Pancreas (tissue), 10 donors: ENCODE measurements at places on chromosomes 1 and 21. TPM values are rescaled to one million over a fixed set of nuclear protein-coding genes. Genes with fewer than 3 reads are reported as not detected.

GRCh38 chr1:111030590-111030989 lies 66.9 kb upstream of the LRIF1 start:
- DNase-seq = peak; percentile 2

DNA sequence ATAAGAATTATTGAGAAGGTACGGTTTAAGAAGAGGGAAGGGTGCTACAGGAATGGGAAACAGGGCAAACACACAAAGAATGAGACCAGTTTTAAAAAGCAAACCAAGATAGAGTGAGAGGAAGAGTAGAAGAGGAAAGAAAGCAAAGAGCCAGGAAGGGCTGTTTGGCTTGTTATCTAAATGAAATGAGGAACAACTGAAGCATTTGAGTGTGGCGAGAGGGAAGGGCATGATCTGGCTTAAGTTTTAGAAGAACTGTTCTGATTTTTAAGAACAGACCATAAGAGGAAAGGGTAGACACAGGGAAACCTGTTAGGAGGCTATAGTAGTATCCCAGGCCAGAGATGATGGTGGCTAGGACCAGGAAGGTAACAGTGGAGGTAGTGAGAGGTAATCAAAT lies 73.8 kb downstream of the TUT4 start:
- DNase-seq = no peak

GRCh38 chr1:154747740-154748404 lies 122.2 kb downstream of the KCNN3 start:
- no peak for DNase-seq

GRCh38 chr1:233114860-233115259 lies 164.4 kb downstream of the NTPCR start:
- DNase-seq = no peak

The SEC16B gene
- polyA plus RNA-seq = 16.9 TPM

DNA sequence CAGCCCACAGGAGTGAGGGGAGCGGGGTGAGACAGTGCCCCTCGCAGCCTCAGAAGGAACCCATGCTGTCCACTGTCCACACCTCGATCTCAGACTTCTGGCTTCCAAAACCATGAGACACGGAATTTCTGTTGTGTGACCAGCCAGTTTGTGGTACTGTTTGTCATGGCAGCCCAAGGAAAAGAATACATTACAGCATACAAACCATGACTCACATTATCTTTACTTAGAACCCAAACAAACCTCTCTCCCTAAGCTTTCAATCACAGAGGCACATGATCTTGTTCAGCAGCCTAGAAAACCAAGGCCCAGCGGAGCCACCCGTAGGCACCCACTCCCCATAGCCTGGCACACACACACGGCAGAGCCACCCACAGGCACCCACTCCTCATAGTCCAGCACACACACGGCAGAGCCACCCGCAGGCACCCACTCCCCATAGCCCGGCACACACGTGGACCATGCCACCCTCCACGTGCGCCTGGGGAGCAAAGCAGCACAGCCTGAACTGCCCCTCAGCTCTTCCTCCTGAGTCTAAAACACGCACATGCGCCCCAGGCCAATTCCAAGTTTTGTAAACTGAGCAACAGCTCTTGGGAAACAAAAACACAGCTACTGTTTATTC lies 458 bp upstream of the KRTAP10-4 start:
- no peak for DNase-seq

DNA sequence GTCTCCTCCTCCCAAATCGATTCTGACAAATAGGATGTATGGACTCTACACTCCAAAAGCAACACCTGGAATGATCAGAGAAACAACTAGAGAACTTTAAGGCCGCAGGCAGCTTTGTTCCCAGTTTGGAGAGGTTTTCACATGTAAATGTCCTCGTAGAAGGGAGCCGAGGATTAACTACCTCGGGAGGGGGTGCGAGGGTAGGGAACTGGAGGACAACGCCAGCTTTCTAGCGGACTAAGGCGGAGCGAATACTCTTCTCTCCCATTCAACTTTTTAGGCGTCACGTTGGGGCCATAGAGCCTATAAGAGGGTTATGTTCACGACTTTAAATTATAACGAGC lies 1.2 kb downstream of the SCAF4 start:
- no peak for DNase-seq
